GM12878 (cell line): ENCODE measurements at places on chromosomes 1 and 21. TPM values are rescaled to one million over a fixed set of nuclear protein-coding genes. Genes with fewer than 3 reads are reported as not detected.

DNA sequence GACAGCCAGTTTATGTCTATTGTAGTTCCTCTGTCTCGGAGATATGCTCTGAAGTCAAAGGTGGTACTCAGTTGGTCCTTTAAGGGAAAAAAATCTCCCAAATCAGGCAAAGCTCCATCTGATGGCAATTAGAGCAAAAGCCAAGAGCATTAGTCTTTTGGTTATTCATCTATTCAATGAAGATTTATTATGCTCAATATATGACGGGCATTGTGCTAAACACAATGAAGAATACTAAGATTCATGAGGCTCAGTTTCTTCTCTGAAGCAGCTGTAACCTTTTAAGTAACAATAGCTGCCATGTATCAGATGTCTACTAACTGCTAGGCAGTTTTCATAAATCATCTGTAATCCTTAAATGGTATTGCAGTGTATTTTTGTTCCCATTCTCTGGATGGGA lies 47.6 kb upstream of the MROH9 start:
- DNase-seq, result no peak

GRCh38 chr1:202201266-202201665 lies 7.7 kb downstream of the LGR6 start:
- no peak for DNase-seq

GRCh38 chr1:208917723-208918122 lies 665.8 kb upstream of the CAMK1G start:
- no peak for DNase-seq

GRCh38 chr1:32681509-32681908 lies 21.1 kb downstream of the SYNC start:
- no peak for DNase-seq

Gene AGTRAP
- total RNA-seq, result 10.0 and 12.7 TPM in 2 replicates
